ENCODE measurements at places on chromosomes 7 and 10. TPM values are rescaled to one million over a fixed set of nuclear protein-coding genes. Genes with fewer than 3 reads are reported as not detected.

DDC gene
- not detected for total RNA-seq

TSPAN33 gene
- 3.8 TPM for total RNA-seq

PODXL gene
- total RNA-seq, result 1.1 TPM

FGF8 gene
- total RNA-seq, result not detected

MRLN gene
- not detected for total RNA-seq

KAZALD1 gene
- not detected for total RNA-seq

WIPF3 gene
- 0.08 TPM for total RNA-seq

TMEM176A gene
- not detected for total RNA-seq

NCF1 gene
- total RNA-seq, result 14.6 TPM

GIMAP1 gene
- total RNA-seq, result 14.1 TPM

TAS2R39 gene
- total RNA-seq, result not detected

MCM10 gene
- 0.47 TPM for total RNA-seq

HMX3 gene
- not detected for total RNA-seq

LANCL2 gene
- 6.6 TPM for total RNA-seq

PLEKHA1 gene
- total RNA-seq, result 22.8 TPM

CEP55 gene
- total RNA-seq, result 0.27 TPM

AEBP1 gene
- 4.2 TPM for total RNA-seq

TRIM74 gene
- total RNA-seq, result 3.1 TPM

DNA sequence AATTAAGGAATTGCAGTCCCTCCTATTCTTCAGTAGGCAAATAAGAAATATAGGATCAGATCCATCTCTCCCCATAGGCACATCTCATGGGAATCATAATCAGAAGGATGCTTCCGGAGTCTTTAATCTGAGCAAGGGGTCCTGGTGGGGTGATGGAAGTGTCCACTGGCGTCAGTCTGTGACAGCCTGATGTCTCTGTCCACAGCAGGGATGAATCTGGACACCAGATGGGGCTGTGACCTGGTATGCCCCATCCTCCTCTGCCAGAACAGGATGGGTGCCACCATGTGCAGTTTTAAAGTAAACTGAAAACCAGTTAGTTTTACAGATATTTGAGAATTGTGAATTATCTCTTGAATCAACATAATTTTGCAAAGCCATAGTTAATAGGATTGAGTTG, 148.7 kb downstream of the C1GALT1 start:
- no peak for DNase-seq

DNA sequence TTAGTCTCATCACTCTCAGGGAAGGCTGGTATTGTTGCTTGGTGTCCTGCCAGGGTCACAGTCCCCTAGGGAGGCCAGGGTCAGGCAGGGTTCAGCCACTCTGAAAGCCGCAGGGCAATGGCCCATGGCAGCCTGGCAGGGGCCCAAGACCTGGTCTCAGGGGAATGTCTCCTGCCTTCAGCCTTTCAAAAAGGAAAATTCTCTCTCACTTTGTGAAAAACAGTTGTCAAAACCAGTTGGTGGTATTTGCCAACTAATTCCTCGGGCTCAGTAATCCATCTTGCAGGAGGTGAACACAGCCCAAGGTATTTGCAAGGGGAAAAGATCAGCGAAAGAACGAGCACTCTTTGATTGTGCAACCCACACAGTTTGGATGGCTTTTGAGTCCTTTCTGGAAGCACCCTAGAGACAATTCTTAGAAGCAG, 101.5 kb downstream of the JCAD start:
- DNase-seq, result no peak

GRCh38 chr7:47720141-47720906, 138.4 kb upstream of the TNS3 start:
- DNase-seq, result no peak

- no peak for DNase-seq
Measured at GRCh38 chr7:50543776-50544442, 21.3 kb downstream of the DDC start.

DNA sequence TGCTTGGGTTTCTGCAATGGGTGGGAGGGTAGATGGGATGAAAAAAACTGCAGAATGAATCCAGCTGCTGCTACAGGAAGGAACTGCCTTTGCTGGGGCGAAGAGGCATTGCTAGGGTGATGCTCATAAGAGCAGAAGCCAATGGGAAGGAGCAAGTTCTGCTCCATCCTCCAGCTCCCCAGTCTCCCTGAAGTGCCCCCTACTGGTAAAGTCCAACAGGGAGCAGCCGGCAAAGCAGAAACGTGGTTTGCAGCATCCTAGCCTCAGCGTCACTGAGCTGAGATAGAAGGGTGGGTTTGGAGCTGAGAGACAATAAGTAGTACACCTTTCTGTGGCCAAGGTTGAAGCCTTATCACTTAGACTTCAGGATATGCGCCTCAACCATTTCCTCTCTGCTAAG, 220.5 kb downstream of the CCSER2 start:
- DNase-seq, result no peak

DNA sequence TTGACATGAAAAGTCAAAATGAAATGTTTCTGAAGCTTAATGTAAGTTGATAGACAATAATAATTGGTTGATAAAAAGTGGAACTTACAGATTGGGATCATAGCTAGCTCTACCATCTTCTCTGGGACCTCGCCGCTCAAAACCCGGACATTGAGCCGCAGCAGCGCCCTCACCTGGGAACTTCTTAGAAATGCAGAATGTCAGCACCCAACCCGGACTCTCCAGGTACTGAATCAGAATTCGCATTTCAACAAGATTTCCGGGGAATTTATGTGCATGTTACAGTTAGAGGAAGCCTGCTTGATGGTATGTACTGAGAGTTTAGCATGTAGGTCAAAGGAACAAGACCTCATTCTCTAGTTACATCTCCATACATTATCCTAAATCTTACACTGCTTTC, 36.7 kb upstream of the ABLIM1 start:
- peak; percentile 17 for DNase-seq

- no peak for DNase-seq
Measured at GRCh38 chr10:12973149-12973718, 28.3 kb downstream of the CCDC3 start.

GRCh38 chr7:13077466-13077865, 390.0 kb downstream of the ARL4A start:
- DNase-seq, result no peak

- no peak for DNase-seq
Measured at GRCh38 chr10:14926061-14926470, 27.8 kb downstream of the DCLRE1C start.

DNA sequence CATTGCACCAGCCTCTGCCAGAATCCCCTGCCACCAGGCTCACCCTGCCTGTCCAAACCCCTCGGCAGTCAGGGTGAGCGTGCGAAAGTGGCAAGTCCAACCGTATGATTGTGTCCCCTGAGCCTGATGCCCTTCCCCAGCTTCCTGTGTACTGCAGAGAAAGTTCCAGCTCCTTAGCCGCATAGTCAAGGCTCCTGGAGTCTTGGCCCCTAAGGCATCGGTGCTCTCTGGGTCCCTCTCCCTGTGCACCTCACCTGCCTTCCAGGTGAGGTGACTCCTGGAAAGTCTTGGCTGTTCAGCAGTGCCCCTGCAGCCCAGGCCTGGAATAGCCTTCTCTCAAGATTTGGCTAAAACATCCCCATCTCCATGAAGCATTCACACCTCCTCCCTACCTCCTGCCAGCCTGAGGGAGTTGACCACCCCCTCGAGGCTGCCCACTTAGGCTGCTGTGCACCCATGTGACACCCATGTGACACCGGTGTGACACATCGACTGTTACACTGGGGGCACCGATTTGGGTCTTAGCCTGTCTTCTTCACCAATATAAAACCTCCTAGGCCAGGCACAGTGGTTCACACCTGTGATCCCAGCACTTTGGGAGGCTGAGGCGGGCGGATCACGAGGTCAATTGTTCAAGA, 56.1 kb upstream of the ELN start:
- DNase-seq, result no peak

GRCh38 chr10:103502849-103503660, 9.6 kb downstream of the NEURL1 start:
- no peak for DNase-seq

DNA sequence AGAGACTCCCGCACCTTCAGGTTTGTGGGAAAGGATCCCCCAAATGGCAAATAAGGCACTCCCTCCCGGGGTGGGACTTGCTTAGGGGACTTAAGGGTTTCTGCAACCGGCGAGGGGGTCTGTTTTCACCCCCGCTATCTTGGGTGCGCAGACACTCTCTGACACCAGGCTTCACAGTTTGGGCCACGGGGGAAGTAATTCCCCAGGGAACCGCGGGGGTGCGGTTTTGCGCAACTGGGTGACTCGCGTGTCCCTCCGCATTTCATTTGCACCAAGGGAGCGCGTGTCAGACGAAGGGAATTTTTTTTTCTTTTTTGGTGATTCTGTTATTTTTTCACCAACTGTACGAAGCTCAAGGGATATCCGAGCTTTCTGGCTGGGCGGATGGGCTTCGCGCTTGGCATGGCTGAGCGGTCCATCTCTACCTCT, 1.7 kb downstream of the GRM8 start:
- DNase-seq, result no peak

- DNase-seq, result no peak
Measured at GRCh38 chr7:43096875-43097274, 15.6 kb upstream of the HECW1 start.

- no peak for DNase-seq
Measured at GRCh38 chr10:35349389-35349915, 13.1 kb downstream of the CCNY start.

GRCh38 chr10:44385026-44385695, at the start of gene CXCL12:
CXCL12 (minus strand) TSS chr10:44385097; CDS start chr10:44385005, 92 bp downstream.
- DNase-seq, result no peak

DNA sequence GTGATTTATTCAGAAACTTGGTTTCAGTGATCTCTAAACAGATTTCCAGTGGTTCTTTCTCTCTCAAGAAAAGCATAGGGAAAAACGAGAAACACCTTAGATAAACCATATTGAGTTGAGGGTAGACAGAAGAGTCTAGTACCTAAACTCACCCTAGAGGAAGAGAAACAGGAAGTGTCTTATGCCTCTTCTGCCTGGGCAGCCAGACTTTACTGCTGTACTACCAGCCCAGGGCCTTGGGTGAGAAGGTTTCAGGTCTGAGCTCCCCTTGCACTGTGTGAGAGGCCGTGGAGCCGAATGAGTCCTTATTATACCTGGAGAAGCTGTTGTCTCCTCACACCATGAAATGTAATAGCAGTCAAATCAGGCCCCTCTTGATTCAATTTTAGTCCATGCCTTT, 18.2 kb downstream of the HIF1AN start:
- DNase-seq, result no peak

DNA sequence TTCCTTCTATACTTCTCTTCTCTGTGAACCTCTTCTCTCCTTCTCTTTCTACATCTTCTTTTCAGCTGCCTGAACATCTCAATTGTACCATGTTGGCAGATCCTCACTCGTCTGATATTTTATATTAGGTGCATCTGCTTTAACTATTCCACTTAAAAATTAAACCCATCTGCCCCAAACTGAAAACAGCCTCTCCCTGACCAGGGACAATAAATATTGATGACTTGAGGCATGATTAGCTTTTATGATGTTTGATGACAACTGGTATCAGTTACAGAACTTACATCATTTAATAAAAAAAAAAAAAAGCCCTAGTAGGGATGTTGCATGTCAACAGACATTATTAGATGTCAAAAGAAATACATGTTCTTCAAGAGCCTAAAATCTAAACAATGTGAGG, 79.8 kb upstream of the HABP2 start:
- no peak for DNase-seq

GRCh38 chr7:139838276-139838675, 9.2 kb downstream of the TBXAS1 start:
- no peak for DNase-seq

GRCh38 chr7:105885387-105886111, 9.2 kb upstream of the ATXN7L1 start:
- DNase-seq, result no peak

DNA sequence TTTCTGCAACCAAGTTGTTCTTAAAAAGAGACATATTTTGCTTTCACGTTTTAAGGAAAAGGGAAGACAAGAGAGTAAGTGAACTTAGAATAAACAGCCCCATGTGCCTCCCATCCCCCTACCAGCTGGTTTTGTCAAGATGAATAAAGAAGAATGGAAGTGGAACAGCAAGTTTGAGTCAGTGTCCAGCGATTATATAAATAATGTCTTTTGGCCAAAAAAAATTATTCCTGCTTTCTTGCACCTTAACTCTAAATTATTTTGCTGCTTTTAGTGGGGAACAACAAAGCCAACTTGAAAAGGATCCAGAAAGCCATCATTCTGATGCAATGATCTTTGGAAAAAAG, 82.4 kb upstream of the TRIL start:
- no peak for DNase-seq

- DNase-seq, result no peak
Measured at GRCh38 chr7:7989616-7990440, 21.2 kb downstream of the GLCCI1 start.

- DNase-seq, result no peak
Measured at GRCh38 chr10:29553544-29554250, 81.1 kb downstream of the SVIL start.

- DNase-seq, result no peak
Measured at GRCh38 chr10:47158116-47159071, 141.6 kb upstream of the GDF10 start.

GRCh38 chr10:112283100-112283499, at the start of gene TECTB:
TECTB (plus strand) TSS chr10:112283400; CDS start chr10:112283735, 335 bp downstream.
- no peak for DNase-seq

GRCh38 chr7:19030281-19030680, 87.2 kb downstream of the TWIST1 start:
- DNase-seq, result no peak

- no peak for DNase-seq
Measured at GRCh38 chr10:1412531-1413189, 324.7 kb downstream of the ADARB2 start.

- no peak for DNase-seq
Measured at GRCh38 chr7:4226524-4226882, 455.6 kb upstream of the FOXK1 start.

DNA sequence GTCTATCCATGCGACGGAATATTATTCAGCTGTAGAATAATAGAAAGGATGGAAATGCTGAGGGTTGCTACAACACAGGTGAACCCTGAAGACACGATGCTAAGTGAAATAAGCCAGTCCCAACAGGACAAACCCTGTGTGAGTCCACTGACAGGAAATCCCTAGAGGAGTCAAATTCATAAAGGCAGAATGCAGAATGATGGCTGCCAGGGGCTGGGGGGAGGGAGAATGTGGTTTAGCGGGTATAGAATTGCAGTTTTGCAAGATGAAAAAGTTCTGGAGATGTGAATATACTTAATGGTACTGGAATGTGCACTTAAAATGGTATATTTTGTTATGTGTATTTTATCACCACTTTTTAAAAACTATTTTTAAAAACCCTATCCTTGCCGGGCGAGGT, 36.9 kb upstream of the DOCK1 start:
- no peak for DNase-seq

- DNase-seq, result no peak
Measured at GRCh38 chr10:114576132-114576487, 82.0 kb downstream of the ABLIM1 start.

GRCh38 chr7:96236198-96237039, 85.5 kb downstream of the SLC25A13 start:
- DNase-seq, result no peak

GRCh38 chr7:8221567-8221966, 40.4 kb downstream of the ICA1 start:
- no peak for DNase-seq

All from T-helper 17 cell (primary cell).